Gastroesophageal sphincter (tissue), 4 donors: ENCODE measurements at places on chromosomes 2 and 18. TPM values are rescaled to one million over a fixed set of nuclear protein-coding genes. Genes with fewer than 3 reads are reported as not detected.

DNA sequence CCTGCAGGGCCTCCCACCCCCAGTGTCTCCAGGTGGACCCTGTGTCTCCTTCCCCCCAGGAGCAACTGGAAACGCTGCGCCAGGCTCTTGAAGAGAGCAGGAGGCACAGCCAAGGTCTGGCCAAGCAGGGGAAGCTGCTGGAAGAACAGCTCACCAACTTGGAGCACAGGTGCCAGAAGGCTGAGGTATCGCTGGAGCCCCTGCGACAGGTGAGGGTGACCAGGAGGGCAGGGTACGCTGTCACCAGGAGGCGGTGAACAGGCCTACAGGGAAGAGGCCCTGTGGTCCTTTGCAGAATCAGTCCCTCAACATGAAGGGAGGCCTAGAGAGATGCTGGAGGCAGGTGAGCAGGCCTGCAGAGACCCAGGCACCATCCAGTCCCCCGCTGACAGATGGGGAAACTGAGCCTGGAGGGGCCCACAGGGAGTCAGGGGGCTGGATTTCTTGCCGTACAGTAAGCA lies 15.6 kb upstream of the SNED1 start:
- no peak for ATAC-seq

DNA sequence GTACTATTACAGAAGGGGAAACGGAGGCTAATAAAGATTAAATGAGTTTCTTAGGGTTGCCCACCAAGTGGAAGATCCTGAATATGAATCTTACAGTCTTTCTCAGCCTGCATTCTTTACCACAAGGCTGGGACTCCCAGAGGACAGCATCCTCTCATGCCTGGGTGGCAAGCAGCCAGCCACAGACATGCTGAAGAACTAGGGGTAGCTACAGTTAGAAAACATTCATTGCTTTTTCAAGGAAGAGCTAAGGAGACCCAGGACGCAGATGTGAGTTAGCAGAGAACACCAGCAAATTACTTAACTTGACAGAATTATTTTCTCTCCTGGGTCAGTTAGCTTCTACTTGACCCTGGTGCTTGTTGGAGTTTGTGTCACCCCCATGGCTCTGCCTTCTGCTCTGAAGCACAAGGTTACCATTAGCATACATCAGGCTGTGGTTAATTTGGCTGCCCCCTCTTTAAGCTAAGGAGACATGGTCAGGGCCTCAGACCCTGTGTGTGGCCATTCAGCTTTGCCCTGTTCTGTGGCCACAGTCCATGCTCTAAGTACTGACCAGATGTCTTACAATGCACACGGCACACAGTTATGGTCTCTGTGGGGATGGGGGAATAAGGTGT lies 132.3 kb upstream of the TNP1 start:
- no peak for ATAC-seq

GRCh38 chr2:48343571-48344440 lies 186.1 kb upstream of the STON1 start:
- ATAC-seq: no peak

GRCh38 chr2:147067136-147067535 lies 777.7 kb upstream of the ACVR2A start:
- no peak for ATAC-seq

Gene KCMF1
- total RNA-seq: 39.4 TPM

GRCh38 chr2:124920448-124920847 lies 895.4 kb downstream of the CNTNAP5 start:
- no peak for ATAC-seq

Gene ST8SIA5
- 0.27 TPM for total RNA-seq

GRCh38 chr2:117875786-117876185 lies 61.3 kb downstream of the DDX18 start:
- no peak for ATAC-seq

Gene ARHGAP15
- total RNA-seq: 4.8 TPM

Gene AKAIN1
- total RNA-seq: not detected

DNA sequence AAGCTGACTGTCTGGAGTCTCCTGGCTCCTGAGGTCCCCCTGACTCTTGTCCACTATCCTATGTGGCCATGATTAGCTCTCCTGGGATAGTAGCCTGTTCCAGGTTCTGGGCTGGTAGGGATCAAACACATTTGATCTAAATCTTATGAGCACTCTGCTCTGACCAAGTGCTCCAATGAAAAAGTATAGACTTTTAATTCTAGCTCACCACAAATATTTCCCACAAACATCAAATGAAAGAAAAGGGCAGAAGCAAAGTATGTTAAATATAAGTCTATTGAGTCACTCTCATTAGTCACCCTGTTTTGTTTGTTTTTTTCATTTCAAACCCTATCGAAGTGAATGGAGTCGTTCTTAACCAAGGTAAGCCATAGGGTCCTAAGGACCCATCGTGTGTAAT lies 39.7 kb upstream of the NEDD4L start:
- no peak for ATAC-seq

- no peak for ATAC-seq
Measured at GRCh38 chr2:127085317-127085681, 21.7 kb downstream of the BIN1 start.

DNA sequence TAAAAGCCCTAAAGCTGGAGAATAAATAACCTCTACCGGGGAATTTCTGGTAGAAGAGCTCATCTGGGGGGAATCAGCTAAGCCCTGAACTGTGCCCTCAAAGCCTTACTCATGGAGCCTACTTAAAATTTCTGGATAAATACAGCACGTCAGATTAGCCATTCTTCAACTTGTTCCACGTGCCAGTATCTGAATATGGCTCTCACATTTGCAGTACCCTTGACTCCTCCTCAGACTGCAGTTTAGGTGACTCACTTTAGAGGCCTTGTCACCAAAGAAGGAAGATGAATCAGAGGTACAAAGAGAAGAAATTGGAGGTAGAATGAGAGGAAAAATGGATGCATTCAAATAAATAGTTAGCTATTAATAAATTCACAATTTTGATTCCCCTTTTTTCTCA lies 34.6 kb upstream of the POTEC start:
- no peak for ATAC-seq

Gene KLHL29
- 19.6 TPM for total RNA-seq

Gene CLIP4
- total RNA-seq: 96.0 TPM

DNA sequence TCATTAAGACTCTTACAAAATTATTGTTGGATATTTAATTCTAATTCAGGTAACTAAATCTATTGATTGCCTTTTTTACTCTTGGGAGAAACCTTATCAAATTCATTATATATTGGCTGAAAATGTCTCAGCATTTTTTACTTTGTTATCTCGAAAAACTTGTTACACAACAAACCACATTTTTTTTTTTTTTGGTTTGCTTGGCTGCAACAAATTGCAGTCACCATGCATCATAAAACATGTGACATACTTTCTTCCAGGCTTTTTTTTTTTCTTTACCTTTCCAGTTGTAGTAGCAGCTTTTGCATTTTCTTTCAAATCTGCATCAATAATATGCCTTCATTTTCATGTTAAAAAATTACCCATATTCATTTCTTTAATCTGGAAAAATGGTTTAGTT lies 186.7 kb downstream of the TDRD15 start:
- ATAC-seq: no peak

DNA sequence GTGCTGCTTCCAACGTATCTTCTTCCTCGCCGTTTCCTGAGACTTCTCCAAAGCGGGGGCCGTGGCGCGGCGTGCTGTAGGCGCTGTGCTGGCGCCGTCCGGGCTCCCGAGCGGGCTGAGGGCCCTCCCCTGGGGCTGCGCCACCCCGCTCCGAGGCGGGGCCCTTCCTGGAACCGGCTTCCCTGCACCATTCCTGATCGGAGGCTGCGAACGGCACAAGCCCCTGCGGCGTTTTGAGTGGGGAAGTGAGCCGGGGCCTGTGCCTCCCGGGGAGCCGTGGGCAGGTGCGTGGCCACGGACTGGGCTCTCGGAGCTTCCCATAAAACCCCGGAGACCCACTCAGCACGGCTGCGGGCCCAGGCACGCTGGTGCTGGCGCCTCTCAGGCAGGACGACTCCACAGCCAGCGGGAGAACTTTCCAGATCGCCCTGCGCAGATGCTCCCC lies 74.7 kb downstream of the PSMG2 start:
- ATAC-seq: no peak

- ATAC-seq: no peak
Measured at GRCh38 chr2:69659349-69659748, 15.8 kb upstream of the AAK1 start.

Gene GKN2
- not detected for total RNA-seq

GRCh38 chr2:29270701-29271121 lies 155.5 kb downstream of the CLIP4 start:
- no peak for ATAC-seq

DNA sequence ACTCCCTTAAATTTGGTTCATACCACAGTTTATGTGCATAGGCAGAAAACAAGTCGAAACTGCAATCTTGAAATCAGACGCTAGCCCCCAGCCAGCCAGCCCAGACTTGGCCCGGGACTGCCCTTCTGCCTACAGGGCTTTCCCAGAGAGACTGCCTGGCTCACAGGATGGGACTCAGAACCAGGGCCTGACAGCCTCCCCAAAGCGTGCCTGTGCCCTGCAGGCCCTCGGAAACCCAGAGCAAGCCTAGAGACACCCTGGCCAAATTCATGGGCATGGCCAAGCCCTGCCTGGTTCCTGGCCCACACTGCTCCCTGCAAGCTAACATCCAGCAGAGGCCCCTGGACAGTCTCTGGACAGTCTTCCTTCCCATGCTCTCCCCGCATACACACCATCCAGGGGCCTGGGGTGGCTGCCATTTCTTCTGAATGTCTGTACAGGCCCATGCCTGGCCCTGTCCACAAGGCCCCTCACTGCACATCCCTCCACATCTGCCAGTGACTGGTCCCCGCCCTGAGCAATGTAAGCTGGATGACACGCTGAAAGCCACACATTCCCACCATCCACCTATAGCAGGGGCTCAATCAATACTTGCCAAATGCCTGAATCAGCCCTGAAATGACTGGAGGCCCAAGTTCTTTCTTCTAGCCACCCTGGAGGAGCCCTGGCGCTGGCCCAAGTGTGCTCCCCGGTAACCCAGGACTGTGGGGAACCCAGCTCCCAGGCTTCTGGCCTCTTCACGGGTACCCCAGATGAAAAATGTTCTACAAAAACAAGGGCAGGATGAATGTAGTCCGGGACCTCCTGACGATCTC lies 73.1 kb downstream of the HDAC4 start:
- ATAC-seq: no peak

DNA sequence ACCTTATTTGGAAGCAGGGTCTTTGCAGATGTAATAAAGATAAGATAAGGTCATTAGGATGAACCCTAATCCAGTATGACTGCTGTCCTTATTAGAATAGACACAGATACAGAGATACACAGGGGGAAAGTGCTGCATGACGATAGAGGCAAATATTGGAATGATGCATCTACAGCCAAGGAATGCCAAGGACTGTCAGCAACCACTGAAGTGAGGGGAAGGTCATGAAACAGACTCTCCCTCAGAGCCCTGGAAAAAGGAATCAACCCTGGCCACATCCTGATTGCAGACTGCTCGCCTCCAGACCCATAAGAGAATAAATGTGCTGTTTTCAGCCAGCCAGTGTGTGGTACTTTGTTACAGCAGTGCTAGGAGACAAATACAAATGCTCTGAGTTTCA lies 14.8 kb downstream of the TMEM237 start:
- no peak for ATAC-seq

Gene CSRNP3
- 3.7 TPM for total RNA-seq

DNA sequence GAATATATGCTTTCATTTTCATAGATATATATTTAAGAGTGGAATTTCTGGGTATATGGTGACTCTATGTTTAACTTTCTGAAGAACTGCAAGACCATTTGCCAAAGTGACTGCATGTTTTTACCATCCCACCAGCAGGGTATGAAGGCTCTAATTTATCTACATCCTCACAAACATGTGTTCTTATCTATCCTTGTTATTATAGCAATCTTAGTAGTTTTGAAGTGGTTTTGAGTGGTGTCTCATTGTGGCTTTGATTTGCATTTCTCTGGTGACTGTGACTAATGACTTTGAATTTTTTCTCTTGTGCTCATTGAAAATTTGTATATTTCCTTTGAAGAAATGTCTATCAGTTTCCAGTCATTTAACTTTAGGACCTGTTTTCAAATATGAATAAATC lies 310.2 kb upstream of the NRP2 start:
- no peak for ATAC-seq

DNA sequence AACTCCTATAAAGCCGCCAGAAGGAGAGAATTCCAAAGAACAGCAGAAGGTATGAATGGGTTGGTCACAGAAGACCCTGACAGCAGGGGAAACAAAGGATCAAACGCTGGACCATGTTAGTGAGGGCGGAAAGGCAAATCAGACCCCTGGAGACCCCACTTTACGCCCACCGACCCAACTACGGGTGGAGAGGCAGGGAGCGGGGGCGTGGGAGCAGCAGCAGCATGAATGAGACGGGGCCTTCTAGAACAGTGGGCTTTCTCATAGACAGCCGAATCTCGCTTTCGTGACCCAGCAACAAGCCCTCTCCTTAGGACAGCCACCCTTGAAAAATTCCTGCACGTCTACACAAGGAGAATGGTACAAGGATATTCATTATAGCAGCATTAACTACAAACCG lies 191.0 kb downstream of the HDAC4 start:
- ATAC-seq: no peak

Gene ZNF236
- 8.5 TPM for total RNA-seq

Gene POMC
- 2.5 TPM for total RNA-seq

- ATAC-seq: no peak
Measured at GRCh38 chr18:62732617-62733016, 17.3 kb downstream of the PHLPP1 start.

GRCh38 chr2:232022718-232023117 lies 61.2 kb downstream of the DIS3L2 start:
- no peak for ATAC-seq

DNA sequence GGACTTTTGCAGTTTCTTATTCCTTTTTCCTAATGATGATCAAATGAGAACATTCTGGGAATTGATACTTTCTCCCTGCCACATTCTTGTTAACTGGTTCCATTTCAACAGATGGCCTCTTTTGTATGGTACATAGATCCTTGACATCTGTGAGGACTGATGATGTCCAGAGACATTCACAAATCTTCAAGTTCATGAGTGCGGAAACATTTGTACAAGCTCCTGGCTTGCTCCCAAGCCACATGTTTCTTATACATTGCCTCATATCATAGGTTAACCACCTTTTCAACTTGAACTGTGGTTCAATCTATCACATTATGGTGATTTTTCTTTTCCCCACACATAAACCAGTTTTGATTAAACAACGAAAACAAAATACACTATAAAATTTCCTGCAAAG lies 267.3 kb downstream of the CLIP4 start:
- no peak for ATAC-seq

- peak; percentile 76 for ATAC-seq
Measured at GRCh38 chr2:204681412-204681811, 136.1 kb downstream of the PARD3B start.

DNA sequence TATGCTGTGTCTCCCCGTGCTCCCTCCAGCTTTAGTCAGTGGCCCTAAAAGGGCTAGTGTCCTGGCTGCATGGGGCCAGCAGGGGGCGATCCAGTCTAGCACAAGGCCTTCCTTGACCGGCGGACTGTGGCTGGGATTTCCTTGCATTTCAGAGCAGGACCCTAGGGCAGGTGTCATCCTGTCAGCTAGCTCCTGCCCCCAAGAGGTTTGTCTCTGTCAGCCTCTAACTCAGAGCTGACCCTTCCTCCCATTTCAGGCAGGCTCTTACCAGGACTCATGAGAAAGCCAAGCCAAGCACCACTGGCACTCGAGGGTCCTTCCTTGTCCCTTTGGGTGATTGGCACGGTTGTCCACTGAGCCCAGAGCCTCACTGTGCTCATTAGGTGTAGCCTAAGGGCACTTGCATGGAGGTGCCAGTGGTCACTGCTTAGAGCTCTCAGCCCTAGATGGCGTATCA lies 140.3 kb downstream of the RPIA start:
- ATAC-seq: no peak
